ENCODE measurements at places on chromosomes 6 and 20.

DNA sequence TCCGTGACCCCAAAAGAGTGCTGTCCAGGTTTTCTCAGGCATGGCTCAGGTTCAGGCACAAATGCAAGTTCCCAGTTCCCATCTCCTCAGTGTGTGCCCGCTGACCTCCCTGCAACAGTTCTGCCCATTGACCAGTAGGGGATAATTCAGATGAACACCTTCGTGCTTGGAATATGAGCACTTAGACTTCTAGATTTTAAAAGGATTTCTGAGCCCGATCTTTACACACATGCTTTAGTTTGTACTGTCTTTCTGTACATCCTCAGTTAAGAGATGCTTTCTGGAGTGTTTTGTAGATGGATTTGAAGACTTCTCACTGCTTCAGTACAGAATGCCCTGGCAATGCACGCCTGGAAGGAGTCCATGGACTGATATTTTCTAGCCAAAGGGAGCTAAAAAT is 239.6 kb upstream of the PLCB4 start:
- DNase-seq = no peak

DNA sequence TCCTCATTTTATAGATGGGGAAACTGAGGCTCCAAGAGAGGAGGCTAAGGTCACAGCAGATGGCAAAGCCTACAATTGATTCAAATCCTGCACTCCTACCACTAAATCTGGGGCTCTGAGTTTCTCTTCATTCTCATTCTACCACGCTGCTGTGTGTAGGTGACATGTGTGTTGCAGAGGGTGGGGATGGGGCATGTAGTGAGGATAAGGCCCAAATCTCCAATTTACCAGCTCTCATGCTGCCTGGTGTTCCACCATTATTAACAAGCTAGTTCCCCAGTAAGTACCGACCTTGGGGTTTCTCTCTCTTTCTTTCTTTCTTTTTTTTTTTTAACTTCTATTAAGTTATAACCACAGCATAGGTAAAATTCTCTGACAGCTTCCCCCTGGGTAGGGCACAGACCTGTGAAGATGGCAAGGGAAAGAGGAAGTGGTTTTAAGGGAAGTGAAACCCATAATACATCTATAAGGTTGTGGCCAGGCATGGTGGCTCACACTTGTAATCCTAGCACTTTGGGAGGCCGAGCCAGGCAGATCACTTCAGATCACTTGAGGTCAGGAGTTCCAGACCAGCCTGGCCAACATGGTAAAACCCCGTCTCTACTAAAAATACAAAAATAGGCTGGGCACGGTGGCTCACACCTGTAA is 13.0 kb upstream of the MATN4 start:
- DNase-seq = no peak

DNA sequence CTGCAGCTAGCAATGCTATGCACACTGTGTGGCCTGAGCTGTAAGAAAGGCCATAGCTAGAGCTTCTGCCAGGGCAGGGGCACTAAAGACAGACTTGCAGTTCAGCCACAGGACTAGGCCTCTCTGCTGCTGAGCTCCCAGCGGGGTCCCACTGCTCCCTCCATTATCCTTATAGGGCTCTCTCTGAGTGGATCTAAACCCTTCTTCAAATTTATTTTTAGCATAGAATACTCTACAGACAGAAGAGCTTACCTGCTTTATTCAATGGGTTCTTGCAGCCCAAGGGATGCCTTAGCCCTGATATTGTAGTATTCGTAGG is 100.9 kb upstream of the MLN start:
- no peak for DNase-seq

- peak; percentile 87 for DNase-seq
Observed at GRCh38 chr6:148358196-148358785, 15.7 kb downstream of the SASH1 start.

DNA sequence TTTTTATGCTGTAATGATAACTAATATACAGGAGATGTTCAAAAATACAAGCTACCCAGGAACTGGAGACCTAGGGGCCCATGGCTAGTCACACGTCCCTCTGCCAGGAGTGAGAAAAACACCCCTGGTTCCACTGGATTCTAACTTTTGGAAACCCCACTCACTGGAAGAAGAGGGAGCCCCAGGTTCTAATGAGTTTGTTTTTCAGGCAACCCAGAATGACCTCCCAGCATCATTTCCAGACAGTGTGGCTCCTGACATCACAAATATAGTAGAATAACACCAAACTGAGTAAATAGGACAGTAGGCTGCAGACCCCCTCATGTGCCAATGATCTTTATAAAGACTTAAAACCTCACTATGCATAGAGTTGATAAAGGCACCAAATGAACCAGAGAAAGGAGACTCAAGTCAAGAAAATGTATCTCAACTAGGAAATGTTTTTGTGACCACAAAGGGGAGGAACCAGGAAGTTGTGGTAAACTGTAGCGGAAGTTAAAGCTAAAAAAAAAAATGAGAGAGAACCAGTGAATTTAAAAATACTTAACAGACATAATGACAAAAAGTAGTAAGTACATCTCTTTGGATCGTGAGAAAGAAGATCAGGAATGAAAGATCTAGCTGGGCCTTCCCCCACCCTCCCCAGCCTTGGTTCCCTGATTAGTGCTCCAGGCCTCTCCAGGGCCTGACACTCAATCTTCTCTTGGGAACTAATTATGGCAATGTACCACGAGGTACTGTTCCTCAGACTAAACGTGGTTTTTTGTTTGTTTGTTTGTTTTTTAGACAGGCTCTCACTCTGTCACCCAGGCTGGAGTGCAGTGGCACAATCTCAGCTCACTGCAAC is 19.8 kb downstream of the HLA-E start:
- DNase-seq = no peak

DNA sequence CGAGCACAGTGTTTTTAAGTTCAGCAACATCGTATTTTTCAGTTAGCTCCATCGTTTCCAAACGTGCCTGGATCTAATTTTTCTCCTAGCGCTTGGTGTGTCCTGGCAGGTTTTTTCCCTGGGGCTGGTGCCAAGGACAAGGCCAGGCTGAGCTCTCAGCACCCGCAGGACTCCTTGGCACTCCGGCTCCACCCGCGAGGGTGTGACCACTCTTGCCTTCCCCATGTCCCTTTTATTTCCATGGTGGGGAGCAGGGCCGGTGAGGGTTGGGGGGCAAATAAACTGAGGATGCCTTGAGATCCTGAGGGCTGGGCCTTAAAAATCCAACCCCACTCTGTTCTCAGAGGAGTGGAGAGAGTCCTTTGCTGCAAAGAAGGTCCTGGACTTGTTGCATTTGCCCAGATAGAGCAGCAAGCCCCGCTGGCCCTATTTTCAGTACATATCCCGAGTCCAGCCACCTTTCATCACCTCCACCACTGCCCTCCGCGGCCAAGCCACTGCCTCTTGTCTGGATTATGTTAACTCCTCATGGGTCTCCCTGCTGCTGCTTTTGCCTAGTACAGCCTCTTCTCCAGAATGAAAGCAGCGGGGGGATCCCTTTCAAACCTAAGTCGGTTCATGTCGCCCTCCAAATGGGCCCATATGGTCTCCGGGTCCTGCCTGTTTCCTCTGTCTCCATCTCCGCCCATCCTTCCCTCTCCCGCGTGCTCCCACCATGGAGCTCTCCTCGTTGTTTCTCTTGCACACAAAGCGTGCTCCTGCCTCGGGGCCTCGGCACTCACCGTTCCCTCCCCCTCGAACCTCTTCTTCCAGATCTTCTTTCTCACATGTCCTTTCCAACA is 4.5 kb upstream of the RAB44 start:
- no peak for DNase-seq

DNA sequence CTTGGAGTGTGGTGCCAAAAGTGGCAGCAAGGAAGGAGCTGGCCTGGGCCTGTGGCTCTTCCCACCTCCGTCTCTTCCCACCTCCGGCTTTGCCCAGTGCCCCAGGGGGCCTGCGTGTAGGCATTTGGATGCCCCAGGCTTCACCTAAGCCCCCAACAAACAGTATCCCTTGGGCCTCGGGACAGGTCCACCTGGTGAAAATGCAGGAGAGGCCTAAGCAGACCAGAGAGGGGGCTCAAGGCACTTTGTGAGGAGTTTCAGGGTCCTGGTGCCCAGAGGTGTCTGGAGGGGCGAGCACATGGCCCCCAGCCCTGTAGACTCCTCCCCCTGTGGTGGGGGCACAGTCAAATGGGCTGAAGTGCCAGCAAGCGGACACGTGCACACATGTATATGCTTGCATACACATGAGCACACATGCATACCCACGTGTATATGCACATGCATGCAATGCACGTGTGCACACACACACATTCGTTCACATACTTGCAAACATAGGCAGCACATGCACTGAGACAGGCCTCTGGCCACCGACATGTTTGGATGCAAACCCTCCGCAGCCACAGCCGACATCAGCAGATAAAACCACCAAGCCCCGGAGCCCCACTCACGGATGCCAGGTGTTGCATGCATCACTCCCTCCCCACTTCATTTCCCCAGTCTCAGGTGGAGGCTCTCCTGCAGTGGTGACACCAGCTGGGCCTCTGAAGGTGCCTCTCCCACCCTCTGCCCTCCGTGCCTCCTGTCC is 124.5 kb downstream of the TAF4 start:
- no peak for DNase-seq

GRCh38 chr20:50713657-50714101 is 17.7 kb upstream of the PARD6B start:
- DNase-seq = peak; percentile 100

GRCh38 chr6:31490115-31490873 is 7.7 kb upstream of the MICB start:
- no peak for DNase-seq

- peak; percentile 76 for DNase-seq
Observed at GRCh38 chr6:71349976-71350615, 61.5 kb downstream of the OGFRL1 start.

DNA sequence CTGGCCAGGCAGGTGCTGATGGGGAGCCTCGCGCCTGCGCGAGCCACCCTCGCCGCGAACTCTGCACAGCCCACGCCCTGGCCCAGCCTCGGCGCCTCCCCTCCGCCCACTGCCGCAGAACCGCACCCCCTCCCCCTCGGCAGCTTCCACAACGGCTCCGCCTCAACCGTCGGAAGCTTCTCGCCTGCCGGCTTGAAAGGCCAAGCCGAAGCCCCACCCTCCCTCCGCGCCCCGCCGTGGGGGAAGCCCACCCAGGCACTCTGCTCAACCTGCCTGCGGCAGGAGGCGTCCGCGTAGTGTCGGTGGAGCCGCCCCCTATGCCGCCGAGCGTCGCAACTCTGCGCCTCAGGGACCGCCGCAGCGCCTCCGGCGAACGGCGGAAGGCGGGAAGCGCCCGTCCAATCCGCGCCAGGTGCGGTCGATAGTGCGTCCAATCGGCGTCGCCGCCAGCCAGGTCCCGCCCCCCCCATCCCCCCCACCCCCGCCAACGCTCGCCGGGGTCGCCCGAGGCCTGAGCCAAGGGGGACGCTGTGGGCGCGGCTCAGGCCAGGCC is at the start of gene SYCP2:
SYCP2 (minus strand) TSS at position 342 of the 553 bp plus-strand sequence. CDS start 11,224 bp downstream, outside the sequence.
- no peak for DNase-seq

GRCh38 chr6:50096296-50096695 is 46.6 kb upstream of the DEFB112 start:
- DNase-seq = no peak

DNA sequence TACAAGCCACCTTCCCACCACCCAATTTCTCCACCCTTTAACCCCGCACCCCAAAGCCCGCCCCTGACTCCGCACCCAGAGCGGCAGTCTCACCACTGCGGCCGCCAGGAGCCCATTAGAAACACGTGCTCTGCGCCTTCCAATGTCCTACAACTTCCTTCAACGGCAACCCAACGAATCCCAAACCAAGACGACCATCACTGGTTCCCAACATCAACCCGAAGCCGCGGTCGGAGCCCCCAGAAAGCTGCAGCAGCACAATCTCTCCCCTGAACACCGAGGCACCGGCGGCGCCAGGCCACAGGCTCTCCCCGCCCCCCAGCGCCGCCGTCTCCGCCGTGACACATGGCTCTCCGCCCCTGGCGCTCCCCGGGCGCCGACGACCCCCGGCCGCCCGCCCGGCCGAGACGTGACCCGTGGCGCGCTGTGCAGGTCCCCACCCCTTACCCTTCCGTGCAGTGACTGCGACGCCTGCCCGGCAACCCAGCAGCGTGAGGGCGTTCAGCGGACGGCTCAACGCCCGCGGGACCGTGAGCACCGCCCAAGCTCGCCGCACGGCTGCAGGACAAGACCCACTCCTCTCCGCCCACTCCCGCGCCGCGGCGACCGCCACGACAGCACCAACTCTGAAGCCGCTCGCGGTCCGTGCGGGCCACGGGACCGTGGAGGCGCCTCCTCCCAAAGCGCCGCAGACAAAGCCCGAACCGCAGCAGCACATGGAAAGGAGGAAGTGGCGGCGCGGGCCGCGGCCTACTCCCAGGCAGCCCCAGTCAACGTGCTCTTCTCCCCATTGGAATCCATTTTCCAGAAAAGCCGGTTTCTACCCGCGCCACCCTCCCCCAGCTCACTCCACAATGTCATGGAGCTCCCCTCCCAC is 551 bp downstream of the SYNCRIP start:
- peak; percentile 47 for DNase-seq

DNA sequence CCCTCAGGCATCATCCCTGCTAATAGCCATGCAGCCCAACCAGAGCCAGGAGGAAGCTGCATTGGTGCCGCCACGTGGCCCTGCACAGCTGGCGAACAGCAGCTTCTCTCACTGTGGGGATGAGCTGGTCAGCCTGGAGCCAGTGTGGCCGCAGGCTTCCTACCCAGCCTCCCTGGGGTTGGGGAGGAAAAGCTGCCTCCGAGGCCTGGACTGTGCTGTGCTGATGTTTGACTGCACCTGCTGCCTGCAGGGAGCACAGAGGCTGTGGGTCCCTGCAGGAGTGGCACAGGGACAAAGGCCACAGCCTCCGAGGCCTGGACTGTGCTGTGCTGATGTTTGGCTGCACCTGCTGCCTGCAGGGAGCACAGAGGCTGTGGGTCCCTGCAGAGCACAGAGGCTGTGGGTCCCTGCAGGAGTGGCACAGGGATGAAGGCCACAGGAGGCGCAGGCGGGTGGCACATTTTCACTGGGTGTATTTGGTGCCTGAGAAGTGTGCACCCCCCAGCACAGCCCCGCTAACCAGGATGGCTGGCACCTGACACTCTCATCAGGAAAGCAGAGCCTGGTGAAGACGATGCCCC is 83.9 kb downstream of the DLL1 start:
- no peak for DNase-seq

- no peak for DNase-seq
Observed at GRCh38 chr20:21133917-21134622, 8.2 kb downstream of the KIZ start.

- DNase-seq = no peak
Observed at GRCh38 chr20:25023356-25023755, 30.8 kb upstream of the APMAP start.

- DNase-seq = no peak
Observed at GRCh38 chr20:63129991-63130657, 85.8 kb downstream of the YTHDF1 start.

- no peak for DNase-seq
Observed at GRCh38 chr20:38078084-38078483, 44.5 kb downstream of the RPRD1B start.

DNA sequence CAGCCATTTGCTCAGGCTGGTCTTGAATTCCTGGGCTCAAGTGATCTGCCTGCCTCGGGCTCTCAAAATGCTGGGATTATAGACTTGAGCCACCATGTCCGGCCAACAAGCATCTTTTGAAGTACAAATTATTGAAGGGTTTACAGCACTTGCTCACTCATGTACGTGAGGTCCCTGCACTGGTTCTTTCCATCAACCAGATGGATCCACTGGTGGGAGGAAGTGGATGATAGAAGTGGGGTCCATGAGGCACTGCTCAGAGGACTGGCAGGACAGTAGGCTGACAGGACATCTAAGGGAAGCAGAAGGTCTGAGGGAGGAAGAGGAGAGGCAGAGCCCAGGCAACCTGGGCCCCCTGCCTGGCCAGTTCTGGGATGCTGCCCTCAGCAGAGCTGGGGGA is 109.2 kb upstream of the NXT1 start:
- no peak for DNase-seq

GRCh38 chr6:142530566-142530965 is 228.8 kb downstream of the ADGRG6 start:
- DNase-seq = peak; percentile 24
